ENCODE measurements at places on chromosomes 5 and 9. TPM values are rescaled to one million over a fixed set of nuclear protein-coding genes. Genes with fewer than 3 reads are reported as not detected.
A peak's percentile ranks its signal among the peaks of the same experiment; 100 is the strongest.

The IFNA2 gene
- total RNA-seq: not detected

The ADCY2 gene
- 13.4 TPM for total RNA-seq

DNA sequence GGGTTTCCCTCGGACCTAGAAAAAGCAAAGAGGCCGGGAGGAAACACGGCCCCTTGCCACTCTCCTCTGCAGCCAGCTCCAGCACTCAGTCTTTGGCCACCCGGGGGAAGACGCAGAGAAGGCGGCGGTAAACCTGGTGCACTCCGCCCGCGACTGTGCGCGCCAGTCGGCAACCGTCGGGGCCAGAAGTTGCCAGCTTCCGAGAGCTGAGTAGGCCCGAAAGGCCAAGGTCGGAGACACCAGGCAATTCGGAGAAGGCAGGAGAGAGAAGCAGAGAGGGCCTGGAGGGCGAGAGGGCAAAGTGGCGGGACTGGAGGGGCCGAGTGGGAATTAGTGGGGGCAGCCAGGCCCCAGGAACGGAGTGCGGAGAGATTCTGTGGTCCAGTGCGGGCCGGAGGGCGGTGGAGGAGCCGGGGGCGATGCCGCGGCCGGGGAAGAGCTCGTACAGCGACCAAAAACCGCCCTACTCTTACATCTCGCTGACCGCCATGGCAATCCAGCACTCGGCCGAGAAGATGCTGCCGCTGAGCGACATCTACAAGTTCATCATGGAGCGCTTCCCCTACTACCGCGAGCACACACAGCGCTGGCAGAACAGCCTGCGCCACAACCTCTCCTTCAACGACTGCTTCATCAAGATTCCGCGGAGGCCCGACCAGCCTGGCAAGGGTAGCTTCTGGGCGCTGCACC, at the start of gene FOXB2:
FOXB2 (plus strand) TSS at position 420 of the 690 bp plus-strand sequence; CDS start at position 420, 0 bp downstream.
- no peak for DNase-seq

GRCh38 chr5:139306197-139306596, 12.7 kb downstream of the MATR3 start:
- DNase-seq: no peak

DNA sequence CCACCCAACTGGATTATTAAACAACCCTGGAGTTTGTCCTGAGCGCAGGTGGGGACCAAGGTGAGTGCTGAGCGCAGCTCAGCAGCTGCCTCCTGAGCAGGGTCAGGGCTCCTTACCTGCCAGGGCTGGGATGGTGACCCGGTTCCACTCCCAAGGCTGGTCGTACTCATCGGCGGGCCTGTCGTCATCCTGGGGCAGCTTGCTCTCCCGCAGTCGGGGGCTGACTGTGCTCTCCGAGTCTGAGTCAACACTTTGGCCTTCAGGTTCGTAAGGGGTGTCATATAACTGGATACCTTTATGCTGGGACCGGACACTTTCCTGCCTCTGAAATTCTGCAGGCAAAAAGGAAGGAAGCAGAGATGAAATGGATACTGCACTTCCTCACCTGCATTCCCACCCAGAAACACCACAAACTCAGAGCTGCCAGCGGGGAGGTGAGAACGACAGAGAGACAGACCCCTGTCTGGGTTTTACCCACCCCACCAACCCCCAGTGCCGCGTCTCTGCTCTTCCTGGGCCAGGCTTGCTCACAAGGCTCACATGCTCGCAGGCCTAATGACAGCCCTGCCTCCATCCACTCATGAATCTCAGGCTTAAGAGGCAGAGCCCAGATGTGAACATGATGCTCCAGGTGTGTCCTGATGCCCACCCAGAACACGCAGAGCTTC, 70.7 kb upstream of the SLC25A51 start:
- no peak for DNase-seq

The SEMA6A gene
- 24.2 TPM for total RNA-seq

- no peak for DNase-seq
Observed at GRCh38 chr9:132169672-132170392, 8.0 kb downstream of the NTNG2 start.

The NRARP gene
- total RNA-seq: 3.6 TPM

- no peak for DNase-seq
Observed at GRCh38 chr9:137970098-137970497, 92.5 kb downstream of the CACNA1B start.

The EIF4E1B gene
- not detected for total RNA-seq

The PCDHA2 gene
- 11.5 TPM for total RNA-seq

DNA sequence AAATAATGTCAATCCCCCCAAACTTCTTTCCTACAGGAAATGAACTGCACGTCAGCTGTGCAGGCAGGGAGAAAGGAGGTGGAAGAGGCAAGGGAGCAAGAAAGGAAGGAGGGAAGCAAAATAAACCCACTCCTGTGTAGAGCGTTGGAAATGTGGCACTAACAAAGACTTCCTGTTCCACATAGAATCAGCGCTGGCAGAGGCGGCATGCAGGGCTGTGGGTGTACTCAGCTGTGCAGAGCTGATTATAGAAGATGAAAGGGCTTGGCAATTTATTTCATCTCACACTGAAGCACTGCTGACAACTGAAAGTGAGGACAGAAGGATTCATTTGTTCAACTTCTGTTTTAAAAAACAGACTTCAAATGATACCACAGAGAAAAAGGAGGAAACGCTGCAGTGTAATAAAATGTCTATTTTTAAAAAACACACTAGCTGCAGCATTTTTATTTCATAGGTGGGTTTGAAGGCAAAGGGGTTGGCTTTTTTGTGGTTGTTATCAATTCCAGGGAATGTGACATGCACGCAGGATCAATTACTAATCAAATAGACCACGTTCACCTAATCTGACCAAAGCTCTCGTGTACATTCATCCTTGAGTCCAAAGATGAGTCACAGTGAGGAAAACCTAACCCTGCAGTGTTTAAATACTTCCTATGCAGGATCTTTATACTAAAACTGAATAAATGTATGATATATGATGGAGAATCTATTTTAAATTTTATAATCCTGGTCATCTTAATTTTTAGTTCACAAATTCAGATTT, 583.5 kb downstream of the ZNF608 start:
- peak; percentile 83 for DNase-seq

DNA sequence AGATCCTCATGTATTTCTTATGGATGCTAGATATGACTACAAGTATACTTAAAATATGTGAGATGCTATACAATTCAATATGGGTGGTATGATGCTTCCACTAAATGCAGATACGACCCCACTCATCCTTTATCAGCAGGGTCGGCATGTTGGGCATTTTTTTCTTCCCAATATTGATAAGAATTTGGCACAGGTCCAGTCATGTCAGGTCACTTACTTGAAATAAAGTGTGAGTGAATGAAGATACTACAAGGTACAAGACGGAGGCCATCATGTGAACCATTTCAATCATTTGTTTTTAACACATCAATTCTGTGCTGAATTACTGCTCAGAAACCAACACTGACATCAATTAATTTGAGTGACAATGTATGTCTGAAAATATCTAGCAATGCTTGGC, 146.9 kb upstream of the GNA14 start:
- no peak for DNase-seq

DNA sequence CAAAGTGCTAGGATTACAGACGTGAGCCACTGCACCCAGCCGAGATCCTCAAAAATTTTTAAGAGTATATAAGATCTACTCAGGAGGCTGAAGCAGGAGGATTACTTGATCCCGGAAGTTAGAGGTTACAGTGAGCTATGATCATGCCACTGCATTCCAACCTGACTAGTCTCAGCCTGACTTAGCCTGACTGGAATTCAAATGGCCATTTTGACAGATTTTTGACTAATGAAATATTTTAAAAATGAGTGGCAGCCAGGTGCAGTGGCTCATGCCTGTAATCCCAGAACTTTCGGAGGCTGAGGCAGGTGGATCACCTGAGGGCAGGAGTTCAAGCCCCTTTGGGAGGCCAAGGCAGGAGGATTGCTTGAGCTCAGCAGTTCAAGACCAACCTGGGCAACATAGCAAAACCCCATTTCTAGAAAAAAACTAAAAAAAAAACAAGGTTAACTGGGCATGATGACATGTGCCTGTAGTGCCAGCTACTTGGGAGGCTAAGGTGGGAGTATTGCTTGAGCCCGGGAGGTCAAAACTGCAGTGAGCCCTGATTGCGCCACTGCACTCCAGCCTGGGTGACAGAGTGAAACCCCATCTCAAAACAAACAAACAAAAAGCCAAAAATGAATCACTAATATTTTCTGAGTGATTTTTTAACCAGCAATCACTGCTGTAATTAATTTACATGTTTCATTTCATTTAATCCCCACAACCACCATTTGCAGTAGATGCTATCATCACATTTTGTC, 16.6 kb downstream of the ATOX1 start:
- no peak for DNase-seq
